ENCODE measurements at places on chromosomes 6 and 20. TPM values are rescaled to one million over a fixed set of nuclear protein-coding genes. Genes with fewer than 3 reads are reported as not detected.

EDN1 gene
- not detected for total RNA-seq

PNPLA1 gene
- not detected for total RNA-seq

POU5F1 gene
- not detected for total RNA-seq

EFCAB8 gene
- total RNA-seq, result 0.73 TPM

RNF144B gene
- 0.32 TPM for total RNA-seq

CNR1 gene
- not detected for total RNA-seq

HIVEP2 gene
- total RNA-seq, result 27.0 TPM

ARFGEF3 gene
- total RNA-seq, result 0.15 TPM

LTB gene
- 2,468 TPM for total RNA-seq

SNAP91 gene
- total RNA-seq, result not detected

ABHD16B gene
- total RNA-seq, result not detected

SIRPB2 gene
- total RNA-seq, result not detected

TSPO2 gene
- not detected for total RNA-seq

SLC22A2 gene
- not detected for total RNA-seq

CALHM6 gene
- total RNA-seq, result 86.6 TPM

MEA1 gene
- 57.1 TPM for total RNA-seq

RBBP8NL gene
- not detected for total RNA-seq

RNF8 gene
- 26.1 TPM for total RNA-seq

FAXC gene
- total RNA-seq, result 0.37 TPM

DCDC2 gene
- not detected for total RNA-seq

TFAP2B gene
- not detected for total RNA-seq

TRIM15 gene
- total RNA-seq, result 0.76 TPM

MICB gene
- total RNA-seq, result 58.5 TPM

MLN gene
- total RNA-seq, result not detected

SLC17A2 gene
- total RNA-seq, result not detected

RAET1E gene
- not detected for total RNA-seq

EPB41L1 gene
- total RNA-seq, result not detected

HCRTR2 gene
- total RNA-seq, result not detected

SPATS1 gene
- total RNA-seq, result not detected
